ENCODE measurements at places on chromosomes 16 and 17.
A peak's percentile ranks its signal among the peaks of the same experiment; 100 is the strongest.

GRCh38 chr16:19883966-19884485 lies 622 bp downstream of the GPRC5B start:
- DNase-seq = peak; percentile 19

DNA sequence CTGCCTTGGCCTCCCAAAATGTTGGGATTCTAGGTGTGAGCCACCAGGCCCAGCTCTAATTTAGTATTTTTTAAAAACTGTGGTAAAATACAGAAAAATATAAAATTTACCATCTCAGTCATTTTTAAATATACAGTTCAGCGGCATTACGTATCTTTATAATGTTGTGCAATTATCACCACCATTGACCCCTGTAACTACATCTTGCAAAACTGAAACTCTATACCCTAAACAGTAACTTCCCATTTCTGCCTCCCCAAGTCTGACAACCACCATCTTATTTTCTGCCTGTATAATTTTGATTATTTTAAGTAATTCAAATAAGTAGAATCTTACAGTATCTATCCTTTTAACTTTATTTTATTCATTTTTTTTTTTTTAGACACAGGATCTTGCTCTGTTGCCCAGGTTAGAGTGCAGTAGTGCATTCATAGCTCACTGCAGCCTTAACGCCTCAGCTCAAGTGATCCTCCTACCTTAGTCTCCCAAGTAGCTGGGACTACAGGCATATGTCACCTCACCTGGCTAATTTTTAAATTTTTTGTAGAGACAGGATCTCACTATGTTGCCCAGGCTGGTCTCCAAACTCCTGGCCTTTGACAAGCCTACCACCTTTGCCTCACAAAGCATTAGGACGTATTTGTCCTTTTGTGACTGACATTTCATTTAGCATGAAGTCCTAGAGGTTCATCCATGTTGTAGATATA lies 10.9 kb upstream of the GGA2 start:
- DNase-seq = no peak

DNA sequence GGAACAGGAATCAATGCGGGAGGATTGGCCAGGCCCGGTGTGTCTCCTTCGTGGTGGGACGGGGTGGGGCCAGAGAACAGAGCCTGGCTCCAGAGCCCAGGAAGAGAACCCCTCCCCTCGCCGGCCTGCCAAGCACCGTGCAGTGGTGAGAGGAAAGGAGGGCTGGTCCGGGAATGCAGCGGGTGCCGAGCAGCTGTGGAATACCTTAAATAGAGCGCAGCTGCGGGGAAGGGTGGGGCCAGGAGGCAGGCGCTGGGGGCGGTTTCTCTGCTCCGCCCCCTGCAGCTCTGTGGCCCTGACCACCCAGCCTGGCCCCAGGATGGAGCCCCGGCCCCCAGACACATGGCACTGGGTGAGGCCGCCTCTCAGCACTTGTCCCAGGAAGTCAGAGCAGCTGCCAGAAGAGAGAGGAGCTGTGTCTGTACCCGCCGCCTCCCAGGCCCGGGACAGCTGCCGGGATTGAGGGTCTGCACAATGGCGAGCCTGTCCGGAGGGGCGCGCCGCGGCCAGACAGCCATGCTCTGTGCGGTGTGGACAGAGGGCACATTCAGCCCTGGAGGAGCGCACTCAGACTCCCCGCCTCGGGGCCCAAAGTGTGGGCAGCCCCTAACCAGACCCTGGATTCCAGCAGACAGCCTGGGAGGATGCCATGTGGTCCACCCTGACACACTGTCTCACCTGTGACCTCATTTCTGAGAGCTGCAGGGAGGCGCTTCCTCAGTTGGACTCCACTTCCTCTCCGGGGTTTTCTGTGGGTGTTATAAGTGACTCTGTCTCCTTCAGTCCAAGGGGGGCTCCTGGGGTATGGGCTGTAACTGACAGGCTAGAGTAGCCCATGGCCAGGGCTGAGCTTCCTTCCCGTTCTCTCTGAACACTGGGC lies 268.8 kb downstream of the SEC14L1 start:
- DNase-seq = peak; percentile 43

DNA sequence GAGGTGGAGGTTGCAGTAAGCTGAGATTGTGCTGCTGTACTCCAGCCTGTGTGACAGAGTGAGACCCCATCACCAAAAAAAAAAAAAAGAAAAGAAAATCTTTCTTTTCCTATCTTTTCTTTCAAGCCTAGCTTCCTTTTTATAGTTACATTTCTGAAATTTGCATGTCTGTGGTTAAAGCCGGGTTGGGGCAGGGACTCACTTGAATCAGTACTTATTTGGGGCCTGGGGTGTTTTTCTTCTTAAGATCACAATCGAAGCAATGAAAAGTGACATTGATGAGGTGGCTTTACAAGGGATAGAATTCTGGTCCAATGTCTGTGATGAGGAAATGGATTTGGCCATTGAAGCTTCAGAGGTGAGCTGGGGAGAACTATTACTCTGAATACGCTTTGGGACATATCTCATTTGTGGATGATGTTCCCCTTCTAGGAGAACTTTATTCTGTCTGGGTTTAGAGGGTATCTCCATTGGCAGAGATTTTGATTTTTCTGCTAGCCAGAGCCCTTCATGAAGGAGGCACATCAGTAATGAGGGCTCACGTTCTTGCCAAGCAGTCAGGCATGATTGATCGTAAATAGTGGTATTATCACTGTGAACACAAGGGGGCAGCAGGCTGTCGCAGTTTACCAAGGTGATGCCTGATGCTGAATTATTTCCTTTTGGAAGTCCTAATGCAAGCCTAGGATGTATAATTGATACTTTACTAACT lies 14.3 kb downstream of the KPNB1 start:
- DNase-seq = peak; percentile 72
